ENCODE measurements at places on chromosomes 1 and 21. TPM values are rescaled to one million over a fixed set of nuclear protein-coding genes. Genes with fewer than 3 reads are reported as not detected.

RCSD1 gene
- 0.75 TPM for total RNA-seq

CASQ2 gene
- not detected for total RNA-seq

DNA sequence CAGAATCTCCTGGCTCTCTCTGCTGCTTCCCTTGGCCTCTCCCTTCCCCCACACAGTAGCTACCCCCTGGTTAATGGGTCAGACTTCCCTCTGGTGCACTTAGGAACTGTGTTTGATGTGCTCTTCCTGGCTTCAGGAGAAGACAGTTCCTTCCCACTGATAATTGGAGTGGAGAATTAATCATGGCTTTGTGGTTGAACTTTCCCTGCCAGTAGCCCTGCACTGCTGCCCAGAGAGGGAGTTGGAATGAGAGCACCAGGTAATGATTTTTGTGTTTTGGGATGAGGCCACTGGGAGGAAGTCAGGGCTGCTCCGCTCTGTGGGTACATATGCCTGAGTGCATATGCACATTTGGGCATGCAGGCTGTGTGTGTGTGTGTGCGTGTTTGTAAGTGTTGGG lies 39.7 kb upstream of the PADI2 start:
- peak; percentile 16 for DNase-seq

DNA sequence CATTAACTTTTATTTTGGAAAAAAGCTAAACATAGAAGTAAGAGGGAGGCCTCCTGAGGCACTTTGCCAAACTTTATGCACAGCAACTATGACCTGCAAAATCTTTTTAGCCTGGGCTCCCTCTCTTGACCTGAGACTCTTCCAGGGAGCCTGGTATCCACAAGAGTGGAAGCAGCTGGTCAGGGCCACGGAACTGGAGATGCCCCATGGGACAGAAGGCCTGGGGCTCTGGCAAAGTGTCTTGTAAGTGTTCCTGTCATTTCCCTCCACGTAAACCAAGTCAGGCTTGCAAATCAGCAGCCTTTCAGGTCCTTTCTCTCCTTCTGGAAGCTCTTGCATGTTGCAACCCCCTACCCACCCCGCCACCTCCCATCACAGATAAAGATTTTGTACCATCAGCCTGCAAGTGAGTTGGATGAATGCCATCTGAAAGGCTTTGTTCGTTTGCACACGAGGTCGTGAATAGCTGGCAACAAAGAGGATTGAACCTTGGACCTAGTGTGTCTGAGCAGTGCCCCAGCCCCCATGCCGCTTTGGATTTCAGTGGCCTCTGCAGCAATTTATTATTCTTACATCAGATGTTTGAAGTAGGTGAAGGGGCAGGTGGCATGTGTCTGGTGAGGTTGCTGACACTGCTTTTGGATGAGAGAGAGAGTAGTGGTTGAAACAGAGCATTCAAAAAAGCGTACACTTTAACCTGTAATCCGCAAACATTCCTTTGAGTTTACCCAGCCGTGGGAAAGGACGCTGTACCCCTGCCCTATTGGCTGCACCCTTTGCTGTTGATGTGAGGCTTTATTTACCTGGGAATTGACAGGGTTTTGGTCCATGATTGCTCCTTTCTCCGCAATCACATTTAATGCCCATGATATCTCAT lies 91.6 kb downstream of the GALNT2 start:
- no peak for DNase-seq

DNA sequence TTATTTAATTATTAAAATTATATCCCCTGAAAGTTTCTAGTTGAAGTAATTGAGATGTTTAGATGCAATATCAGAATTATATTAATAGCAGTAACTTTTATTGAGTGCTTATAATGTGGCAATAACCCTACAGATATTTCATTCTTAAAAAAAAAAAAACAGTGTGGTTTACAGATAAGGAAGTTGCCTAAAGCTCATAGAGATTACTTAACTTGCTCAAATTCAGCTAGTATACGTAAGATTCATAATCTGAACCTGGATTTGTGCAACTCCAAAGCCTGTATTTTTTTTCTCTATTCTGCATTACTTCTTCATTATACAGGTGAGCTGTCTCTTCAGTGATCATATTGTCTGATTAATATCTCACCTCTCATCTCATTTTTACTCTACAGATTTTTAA lies 156.0 kb upstream of the PTBP2 start:
- no peak for DNase-seq

GRCh38 chr1:116805398-116805797 lies 51.2 kb downstream of the CD2 start:
- no peak for DNase-seq

CYP4A22 gene
- total RNA-seq: not detected

Data from type B pancreatic cell (in vitro differentiated cells).